ENCODE measurements at places on chromosomes 1 and 21.

DNA sequence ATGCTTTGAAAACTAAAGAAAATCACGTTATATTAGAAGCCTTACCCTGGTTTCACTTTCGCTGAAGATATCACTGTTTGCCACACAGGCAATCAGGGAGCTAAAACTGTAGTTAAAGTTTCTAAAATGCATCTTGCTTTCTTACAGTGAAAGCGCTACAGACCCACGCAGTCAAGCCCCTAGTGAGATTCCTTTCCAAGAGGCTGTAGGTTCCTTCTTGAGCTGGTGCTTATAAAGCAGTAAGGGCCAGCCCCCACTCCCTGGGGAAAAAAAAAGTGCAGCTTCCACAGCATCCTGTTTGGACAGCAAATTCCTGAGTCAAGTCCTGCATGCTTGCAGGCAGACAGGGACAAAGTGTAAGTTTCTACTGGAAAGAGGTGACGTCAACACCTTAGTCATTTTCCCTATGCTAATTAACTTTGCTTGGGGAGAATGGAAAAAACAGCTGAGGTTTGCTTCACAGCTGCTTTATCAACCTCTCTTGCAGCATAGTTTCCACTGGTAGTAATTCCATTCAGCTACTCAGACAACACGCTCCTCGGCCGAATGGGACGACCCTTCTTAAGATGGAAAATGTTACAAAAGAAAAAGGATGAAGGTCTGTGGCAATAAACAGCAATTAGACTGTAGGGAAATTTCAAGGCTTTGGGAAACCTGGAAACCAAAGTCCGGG lies 14.7 kb upstream of the KCNE1 start:
- DNase-seq, result peak; percentile 61

GRCh38 chr1:56512724-56513494 lies 66.5 kb downstream of the PLPP3 start:
- DNase-seq, result no peak

GRCh38 chr1:214192825-214193643 lies 87.9 kb upstream of the SMYD2 start:
- DNase-seq, result no peak

DNA sequence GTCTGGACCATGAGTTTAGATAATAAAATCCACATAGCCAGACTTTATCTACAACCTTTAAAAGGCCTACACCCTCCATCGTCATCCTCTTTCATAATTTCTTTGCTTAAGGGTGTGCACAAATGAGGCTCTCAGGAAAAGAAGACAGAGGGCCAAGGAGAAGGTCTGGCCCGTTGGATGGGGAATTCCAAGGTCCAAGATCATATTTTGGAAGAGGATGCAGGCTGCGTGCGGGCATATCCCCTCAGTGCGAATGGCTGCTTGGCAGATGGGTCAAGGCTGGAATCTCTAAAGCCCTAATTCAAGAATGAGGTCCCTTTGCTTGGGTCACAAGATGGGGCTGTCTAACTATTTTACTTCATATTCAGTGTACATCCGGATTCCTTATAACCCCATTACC lies 782.2 kb upstream of the NCAM2 start:
- DNase-seq, result no peak

DNA sequence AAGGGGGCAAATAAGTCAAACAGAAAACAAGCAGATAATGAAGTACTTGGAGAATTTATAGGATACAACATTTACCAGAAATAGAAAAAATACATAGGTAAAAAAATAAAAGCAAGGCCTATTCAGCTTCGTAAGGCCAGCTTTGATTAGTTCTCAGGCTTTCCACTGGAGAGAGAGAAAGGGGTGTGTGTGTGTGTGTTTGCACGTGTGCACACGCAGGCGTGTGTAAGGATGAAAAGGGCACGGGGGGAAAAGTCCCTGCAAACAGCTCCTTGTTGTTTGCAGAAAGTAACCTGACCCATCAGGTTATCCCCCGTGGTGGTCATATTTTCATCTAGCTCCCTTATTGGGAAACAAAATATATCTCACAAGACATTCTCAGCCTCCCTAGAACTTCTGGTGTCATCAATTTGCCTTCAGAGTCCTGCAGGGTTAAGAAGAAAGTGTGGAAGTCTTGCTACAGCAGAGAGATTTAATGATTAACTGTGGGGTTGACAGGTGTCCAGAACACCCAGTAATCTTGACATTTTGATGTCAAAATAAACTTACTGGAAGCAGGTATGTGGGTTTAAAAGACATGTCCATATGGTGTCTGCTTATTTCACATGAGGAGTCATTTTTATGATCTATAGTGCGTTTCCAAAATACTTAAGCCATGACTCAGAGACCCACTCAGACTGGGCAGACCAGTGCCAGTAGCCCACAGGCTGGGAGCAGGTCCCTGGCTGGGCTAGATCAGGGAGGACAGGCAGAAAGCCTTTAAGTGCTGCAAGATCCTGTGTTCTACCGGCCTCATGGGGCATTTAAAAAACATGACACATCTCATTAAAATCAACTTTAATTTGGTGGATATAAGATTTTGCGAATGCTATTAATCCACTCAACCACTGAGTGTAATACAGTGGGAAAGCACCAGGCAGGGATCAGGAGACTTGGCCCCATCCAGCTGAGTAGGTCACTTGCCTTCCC lies 487.6 kb upstream of the CAMK1G start:
- no peak for DNase-seq

- DNase-seq, result no peak
Measured at GRCh38 chr1:155005076-155006011, 2.7 kb downstream of the ZBTB7B start.

DNA sequence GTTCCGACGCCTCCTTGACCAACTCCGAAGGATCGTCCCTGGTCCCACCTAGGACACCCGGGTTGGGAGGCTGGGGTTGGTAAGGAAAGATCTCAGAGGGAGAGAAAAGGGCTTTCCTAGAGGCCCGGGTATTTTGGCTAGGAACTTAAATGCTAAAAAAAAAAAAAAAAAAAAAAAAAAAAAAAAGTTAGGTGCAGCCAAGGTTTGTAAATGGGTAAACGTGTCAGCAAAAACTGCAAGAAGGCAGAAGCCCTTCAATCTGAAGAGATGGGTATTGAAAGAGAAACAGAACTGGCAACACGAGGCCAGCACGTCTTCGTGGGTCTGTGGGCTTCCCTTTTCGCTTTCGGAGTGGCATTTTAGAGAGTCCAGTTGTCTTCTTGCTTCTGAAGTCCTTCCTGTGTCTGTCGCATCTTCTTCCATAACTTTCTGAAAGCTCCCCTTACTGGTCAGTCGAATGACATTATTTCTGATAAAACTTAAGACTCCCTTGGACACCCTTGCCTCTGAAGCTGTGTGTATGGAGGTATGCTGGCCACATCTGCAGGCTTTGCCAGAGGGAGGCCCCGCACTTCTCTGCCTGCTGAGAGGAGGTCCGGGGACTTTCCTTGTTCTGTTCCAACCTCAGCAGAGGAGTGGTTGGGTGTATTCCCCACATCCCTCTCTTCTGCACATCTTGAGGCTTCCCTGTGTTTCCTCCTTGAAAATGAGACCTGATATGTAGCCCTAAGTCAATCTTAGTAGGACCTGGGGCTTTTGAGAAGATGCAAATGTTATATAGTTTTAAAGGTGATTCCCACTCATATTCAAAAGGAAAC lies 745 bp downstream of the RCSD1 start:
- DNase-seq, result peak; percentile 50

GRCh38 chr1:220473440-220473839 lies 54.5 kb upstream of the MARK1 start:
- DNase-seq, result no peak

- DNase-seq, result no peak
Measured at GRCh38 chr1:188363943-188364342, 1535.2 kb downstream of the PLA2G4A start.

DNA sequence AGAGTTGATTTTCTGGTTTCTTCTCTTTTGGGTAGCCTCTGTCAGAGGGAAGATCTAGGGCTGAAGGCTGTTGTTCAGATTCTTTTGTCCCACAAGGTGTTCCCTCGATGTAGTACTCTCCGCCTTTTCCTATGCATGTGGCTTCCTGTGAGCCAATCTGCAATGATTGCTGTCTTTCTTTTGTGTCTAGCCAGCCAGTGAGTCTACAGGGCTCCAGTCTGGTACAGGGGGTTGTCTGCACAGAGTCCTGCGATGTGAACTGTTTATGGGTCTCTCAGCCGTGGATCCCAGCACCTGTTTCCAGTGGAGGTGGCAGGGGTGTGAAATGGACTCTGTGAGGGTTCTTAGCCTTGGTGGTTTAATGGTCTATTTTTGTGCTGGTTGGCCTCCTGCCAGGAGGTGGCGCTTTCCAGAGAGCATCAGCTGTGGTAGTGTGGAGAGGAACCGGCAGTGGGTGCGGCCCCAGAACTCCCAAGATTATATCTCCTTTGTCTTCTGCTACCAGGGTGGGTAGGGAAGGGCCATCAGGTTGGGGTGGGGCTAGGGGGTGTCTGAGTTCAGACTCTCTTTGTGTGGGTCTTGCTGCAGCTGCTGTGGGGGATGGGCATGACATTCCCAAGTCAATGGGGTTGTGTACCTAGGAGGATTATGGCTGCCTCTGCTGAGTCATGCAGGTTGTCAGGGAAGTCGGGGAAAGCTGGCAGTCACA lies 81.3 kb upstream of the C21orf91 start:
- DNase-seq, result no peak

DNA sequence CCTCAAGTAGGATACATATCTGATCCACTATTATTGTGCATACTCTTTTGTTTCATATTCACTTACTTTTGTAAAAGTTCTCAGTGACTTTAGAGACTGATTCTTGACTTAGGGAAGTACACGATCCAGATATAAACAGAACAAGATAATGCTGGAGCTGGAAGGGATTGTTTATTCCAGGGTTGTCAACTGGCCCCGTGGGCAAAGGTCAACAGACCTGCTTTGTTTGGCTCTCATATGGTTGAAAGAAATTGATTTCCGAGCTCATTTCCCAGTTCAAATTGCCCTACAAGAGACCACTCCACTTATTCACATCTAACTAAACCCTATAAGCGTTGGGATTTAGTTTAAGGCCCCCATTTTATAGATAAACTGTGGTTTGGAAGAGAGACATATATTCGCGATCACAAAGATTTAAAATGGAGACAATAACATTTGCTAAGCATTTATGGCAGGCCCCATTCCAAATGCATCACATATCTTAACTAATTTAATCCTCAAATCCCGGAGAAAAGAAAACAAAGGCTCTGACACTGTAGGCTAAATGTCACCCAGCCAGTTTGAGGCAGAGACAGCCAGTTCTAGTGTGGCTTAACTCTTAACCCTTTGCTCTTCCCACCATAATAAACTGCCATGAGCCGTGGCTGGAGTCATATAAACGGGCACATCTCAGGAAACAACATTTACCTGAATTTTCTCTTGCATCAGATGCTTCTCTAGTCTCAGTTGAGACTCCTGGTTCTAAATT lies 20.6 kb downstream of the REG4 start:
- DNase-seq, result no peak

DNA sequence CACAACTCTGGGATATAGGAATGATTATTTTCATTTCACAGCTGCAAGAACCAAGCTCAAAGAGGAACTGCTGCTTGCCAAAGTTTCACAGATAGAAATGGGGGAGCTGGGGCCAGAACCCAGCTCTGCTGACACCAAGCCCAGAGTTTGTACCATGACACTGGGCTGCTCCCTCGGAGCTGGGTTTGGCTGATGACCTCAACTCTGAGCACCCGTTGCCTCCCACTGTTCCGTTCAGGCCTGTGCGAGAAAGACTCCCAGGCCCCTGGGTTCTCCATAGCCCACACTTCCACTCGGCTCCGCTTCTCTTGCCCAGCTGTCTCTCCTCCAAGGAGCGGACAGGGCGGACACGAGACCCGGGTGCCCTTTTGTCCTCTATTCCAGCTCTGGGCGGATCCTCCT lies 55.2 kb downstream of the NGF start:
- DNase-seq, result no peak

DNA sequence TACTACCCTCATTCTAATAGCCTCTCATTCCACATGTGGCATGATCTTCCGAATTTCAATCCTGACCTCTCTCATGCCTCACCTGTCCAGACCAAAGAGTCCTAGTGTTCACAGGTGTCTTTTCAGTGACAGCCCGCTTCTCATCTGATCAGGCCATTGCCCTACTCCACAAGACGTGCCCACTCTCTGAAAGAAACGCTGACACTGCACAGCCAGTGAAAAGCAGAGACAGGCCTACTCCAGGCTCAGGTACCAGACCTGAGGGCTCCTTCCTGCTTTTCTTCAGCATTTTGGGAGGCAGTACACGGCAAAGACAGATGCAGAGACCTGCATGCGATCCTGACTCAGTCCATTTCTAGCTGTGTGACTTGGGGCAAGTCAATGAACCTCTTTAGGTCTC lies 43.0 kb downstream of the SUSD4 start:
- DNase-seq, result no peak

GRCh38 chr1:2381741-2382620 lies 9.4 kb downstream of the MORN1 start:
- DNase-seq, result peak; percentile 62

DNA sequence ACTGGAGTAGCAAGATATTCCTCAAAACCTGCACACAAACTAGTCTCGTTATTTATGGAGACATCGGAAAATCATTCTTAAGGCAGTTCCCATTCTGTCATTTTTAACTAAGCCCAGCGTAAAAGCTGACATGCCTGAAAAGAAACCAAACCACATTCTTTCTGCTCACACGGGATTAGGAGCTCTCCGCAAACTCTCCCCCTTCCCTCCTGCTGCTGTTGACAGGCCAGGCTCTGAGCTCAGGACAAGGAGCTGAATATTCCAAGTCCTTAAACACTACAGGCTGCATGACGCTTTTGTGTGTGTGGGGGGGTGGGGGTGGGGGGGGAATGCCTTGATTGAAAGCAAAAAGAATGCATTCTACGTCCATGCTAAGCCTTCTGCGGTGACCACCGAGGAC lies 5.2 kb downstream of the OLIG1 start:
- DNase-seq, result no peak

- no peak for DNase-seq
Measured at GRCh38 chr1:228372183-228373003, 34.2 kb downstream of the TRIM11 start.

GRCh38 chr1:62178372-62178771 lies 16.3 kb upstream of the L1TD1 start:
- DNase-seq, result no peak

DNA sequence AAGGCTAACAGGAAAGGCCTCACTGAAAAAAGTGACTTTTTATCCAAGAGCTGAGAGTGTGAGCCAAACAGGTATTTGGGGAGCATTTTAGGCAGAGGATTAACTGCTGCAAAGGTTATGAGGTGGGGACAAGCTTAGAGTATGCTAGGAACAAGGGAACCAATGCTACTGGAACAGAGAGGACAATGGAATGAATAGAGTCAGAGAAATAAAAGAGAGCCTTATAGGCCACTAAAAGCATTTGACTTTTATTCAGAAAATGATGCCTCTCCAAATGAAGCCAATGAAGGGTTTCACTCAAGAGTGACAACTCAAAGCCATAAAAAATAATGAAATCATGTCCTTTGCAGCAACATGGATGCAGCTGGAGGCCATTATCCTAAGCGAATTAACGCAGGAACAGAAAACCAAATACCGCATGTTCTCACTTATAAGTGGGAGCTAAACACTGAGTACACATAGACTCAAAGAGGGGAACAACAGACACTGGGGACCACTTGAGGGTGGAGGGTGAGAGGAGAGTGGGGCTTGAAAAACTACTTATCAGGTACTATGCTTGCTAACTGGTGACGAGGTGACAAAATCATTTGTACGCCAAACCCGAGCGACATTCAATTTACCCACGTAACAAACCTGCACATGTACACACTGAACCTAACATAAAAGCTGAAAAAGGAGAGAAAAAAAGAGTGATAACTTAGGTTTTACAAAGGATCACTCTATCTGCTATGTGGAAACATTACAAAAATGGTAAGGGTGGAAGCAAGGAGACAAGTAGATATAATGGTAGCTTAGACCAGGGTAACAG lies 11.1 kb downstream of the PTP4A2 start:
- DNase-seq, result no peak

- no peak for DNase-seq
Measured at GRCh38 chr1:43430831-43431230, 22.9 kb downstream of the HYI start.

GRCh38 chr1:43975249-43975961 lies 645 bp downstream of the ATP6V0B start:
- DNase-seq, result peak; percentile 93

All from inflammatory macrophage (primary cell).